Activated CD4-positive, alpha-beta T cell treated with anti-CD3 and anti-CD28 coated beads, Interleukin-2, Interleukin-4, amounts not matched to agents 100 ng/mL and 50 ng/mL, durations not matched to agents 16 hours and 8 hours (primary cell): ENCODE measurements at places on chromosomes 2 and 18.
A peak's percentile ranks its signal among the peaks of the same experiment; 100 is the strongest.

- no peak for DNase-seq
Measured at GRCh38 chr18:76668119-76668518, 154.2 kb upstream of the ZNF236 start.

DNA sequence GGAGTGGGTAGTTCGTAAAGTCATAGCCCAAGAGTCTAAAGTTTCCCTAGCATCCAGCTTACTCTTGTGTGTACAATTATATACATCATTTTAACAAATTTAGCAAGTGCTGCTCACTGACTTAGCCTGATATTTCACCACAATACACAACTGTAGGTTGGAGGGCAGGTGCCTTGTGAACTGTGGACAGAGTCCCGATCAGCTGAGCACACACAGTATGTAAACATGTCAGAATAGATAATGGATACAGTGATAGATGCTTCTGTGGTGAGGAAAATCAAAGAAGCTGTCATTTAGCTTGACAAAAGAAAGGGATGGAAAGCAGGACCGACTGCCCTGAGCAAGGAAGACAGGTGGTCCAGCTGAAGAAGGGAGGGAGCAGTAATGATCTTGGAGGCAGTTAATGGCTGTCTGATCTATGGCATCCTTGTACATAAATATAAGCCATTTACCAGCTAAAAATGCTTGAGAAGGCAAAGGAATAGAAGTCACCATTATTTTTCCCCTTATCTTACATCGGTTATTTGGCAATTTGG lies 372.8 kb upstream of the UBE2E3 start:
- DNase-seq: no peak

DNA sequence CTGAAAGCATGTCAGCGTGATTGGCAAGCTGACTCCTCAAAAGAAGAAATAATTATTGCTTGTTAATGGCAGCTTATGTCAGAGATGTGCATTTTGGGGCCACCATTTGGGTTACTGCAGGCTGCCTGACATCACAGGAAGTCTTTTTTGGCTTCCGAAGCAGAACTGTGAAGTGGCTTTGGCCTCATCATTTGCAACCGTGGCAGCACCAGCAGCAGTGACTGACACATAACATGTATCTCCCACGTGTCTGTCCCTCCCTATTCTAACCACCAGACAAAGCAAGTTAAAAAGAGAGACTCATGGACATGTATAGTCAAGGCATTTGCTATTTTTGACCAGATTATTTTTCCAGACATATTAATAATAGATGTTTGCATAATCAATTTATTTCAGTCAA lies 488.7 kb upstream of the ACVR2A start:
- no peak for DNase-seq

DNA sequence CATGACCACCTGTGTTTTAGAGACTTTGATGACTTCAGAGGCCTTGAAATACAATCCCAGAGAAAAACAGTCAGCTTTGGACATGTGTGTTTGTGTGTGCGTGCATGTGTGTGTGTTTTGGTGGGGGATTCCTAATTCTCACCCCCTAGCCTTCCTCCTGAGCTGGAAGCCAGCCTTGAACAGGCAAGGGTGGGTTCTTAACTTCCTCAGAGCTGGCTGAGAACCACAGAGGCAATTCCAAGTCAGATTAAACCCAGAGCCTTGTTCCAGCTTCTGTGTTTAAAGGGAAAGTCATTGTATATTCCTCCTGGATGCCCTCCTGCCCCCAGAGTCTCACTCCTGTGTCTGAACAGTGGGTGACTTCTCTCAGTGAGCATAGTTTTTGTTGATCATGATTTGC lies 45.2 kb upstream of the MGAT4A start:
- DNase-seq: no peak

- DNase-seq: no peak
Measured at GRCh38 chr18:24485681-24486080, 25.2 kb downstream of the HRH4 start.

GRCh38 chr2:107772353-107772752 lies 54.3 kb upstream of the RGPD4 start:
- no peak for DNase-seq

DNA sequence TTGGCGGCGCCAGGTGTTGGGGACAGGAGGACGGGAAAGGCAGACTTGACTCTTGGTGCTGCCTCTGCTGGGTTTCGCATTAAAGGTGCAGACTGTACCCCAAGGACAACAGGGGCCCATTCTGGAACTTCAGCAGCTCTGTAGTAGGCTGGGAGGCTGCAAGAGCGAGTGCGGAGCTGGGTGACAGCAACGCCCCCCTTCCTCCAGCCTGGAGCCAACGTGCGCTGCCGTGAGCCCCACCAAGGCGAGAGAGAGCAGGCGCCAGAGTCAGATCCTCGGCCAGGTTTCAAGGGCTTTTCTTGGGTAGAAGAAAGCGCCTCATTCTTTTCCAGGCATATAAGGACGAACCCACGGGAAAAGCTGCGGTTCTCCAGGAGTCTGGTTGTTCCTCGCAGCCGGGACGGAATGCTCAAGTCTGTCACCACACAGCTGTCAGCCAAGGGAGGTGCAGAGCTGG lies 1.9 kb downstream of the DOK6 start:
- no peak for DNase-seq

DNA sequence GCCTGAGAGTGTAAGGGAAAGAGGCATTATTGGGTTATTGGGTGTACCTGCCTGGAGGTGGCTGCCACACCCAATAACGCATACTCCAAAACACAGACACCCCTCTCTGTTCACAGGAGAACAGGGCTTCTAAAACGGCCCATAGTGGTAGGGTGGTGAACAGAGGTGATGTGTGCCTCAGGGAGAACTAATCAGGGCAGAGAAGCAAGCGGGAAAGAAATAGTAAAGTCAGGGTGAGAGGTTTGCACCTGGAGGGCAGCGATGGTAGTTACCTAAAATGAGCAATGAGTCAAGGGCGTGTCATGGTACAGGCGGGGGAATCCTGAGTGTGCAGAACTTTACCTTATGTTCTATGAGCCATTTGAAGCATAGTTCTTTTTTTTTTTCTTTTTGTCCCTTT lies 21.6 kb upstream of the VPS4B start:
- no peak for DNase-seq

GRCh38 chr2:43259512-43259911 lies 33.1 kb upstream of the ZFP36L2 start:
- DNase-seq: no peak

DNA sequence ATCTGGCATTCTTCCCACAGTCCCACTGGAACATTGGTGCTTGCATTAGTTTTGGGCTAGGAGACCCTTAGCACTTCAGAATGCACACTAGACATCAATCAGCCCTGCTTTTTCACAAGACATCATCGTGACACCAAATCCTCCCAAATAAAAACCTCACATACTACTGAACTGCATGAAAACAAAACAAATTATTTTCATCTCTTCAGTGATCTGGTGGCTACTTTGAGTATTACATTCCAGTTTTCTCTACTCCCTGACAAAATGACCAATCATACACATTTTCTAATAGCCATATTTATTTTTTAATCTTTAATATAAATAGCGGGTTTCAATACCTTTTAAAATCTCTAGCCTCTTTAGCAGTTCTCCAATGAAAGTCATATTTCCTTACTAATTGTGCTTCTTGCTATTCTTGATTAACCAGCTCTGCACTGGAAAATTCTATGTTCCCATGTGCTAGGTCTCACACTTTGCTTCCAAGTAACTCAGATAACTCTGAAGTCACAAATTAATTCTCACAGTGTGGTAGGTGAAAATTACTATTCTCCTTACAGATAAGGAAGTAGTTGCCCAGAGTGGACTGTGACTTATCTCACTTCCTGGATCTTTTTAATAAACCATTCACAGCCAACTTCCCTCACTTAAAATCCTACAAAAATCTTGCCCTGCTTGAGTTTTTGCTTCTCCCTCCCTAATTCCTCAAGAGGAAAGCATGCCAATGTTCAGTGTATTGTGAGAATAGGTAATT lies 82.5 kb upstream of the EPB41L3 start:
- no peak for DNase-seq

DNA sequence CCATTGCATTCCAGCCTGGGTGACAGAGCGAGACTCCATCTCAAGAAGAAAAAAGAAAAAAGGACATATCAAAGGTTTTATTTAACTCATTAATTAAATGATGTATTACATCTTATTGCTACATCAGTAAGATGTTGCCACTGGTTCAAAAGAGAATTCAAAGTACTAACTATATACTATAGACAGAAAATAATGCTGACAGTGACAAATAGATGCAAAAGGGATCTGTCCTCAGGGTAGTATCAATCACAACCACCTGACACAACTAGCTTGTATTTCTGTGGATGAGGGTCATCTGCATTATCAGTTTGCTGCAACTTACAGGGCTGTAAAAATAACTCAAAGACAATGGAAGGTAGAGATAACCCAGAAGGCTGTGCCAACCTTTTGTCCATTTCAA lies 16.4 kb upstream of the CREG2 start:
- no peak for DNase-seq

- DNase-seq: no peak
Measured at GRCh38 chr18:56009411-56009810, 421.4 kb upstream of the TCF4 start.

- no peak for DNase-seq
Measured at GRCh38 chr2:239441261-239442078, 40.6 kb upstream of the HDAC4 start.

DNA sequence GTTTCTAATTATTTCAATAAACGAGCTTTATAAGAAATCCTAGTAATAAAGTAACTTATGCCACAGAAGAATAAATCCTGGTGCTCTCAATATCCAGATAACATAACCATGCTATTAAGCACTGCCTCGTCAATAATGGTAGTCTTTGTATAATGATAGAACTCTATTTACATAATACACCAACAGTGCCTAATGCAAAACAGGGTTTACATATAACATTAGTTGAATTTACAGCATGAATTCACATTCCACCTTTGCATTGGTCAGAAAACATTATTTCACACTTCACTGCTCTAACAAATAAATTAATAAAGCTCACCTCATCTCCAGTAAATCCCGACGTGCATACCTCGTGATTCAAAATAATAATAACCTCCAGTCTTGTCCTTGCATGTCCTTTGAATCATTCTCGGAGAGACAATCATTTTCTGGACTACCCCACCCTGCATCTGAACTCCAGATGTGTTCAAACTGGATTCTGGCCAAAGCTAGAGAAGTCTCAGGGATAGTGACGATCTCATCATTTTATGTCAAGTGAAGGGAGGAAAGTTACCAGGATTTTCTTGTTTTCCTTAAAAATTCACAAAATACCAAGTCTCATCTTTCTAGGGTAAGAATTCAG lies 189.2 kb downstream of the NCKAP5 start:
- no peak for DNase-seq

- DNase-seq: no peak
Measured at GRCh38 chr2:205815673-205816072, 133.4 kb downstream of the NRP2 start.

DNA sequence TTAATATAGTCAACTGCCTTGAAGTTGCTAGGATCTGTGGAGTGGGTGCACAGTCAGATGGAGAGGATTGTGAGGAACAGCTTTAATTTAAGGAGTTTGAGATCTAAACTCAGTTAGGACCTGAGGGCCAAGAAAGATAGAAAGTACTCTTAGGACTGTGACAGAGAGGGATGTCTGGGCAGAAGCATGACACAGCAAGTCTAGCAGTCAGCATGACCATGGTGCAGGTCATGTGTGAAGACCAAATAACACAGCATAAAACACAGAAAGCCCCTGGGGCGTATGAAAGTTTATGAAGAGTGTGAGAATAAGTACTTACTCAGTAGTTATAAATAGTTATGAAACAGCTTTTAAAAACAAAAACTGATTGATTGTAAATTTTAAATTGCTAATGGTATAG lies 107.2 kb downstream of the GALNT1 start:
- no peak for DNase-seq

DNA sequence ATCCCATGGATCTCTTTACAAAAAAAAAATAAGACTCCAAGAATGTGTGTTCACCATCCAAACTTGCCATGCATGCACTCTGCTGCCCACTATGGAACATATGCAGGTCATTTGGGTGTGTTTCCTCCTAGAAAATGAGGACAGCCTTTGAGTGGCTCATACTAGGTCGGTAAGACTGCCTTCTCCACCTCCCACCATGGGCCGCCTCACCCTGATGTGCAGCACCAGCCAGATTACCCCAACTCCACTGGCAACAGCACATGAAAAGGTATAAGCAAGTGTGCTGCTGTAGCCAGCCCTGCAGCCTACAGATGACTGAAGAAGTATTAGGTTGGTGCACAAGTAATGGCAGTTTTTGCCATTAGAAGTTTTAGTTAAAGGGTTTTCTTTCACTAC lies 214.2 kb downstream of the ATAD2B start:
- DNase-seq: no peak

GRCh38 chr2:54767921-54768320 lies 44.5 kb downstream of the EML6 start:
- peak; percentile 4 for DNase-seq

DNA sequence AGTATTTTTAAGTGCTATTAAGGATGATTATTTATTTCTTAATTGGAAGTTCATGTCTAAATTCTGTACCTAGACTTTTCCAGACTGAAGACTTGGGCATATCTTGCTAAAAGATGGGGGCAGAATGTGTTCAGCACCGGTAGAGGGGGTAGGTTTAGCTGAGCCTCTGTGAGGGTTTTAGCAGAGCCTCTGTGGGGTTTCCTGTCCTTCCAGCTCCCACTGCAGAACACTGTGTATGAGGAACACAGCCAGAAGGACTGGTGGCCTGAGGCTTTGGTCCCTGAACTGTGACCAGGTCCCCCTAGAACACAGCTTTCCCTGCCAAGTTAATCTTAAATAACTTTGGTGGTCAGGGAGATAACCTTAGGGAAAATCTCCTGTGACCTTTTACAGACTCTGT lies 123.4 kb upstream of the EPC2 start:
- DNase-seq: no peak

DNA sequence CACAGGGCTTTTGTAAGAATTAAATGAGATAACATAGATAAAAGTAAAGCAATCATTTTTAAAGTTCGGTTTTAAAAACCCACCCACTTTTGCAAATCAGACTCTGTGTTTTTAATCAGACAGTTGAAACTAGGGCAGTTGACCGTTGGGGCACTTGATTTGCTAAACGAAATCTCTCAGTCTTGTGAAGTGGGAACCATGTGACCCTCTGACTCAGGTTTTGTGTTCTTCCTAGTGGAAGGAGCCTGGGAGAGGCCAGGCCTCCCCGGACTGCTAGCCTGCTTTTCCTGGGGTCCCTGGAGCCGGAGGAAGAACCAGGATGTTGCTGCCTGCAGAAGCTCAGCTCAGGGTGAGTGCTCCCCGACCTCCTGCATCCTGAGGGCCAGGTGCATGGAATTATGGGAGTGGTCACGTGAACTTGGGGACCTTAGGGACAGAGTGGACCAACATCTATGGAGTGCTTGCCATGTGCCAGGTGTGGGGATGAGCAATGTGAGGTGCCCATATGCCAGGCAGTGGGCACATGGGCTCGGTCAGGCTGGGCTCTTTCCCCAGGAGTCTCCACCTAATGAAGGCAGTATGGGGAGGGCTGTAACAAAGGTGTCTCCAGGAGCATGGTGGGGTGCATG lies 3.9 kb downstream of the C2orf72 start:
- DNase-seq: no peak
